ENCODE measurements at places on chromosomes 4 and X. TPM values are rescaled to one million over a fixed set of nuclear protein-coding genes. Genes with fewer than 3 reads are reported as not detected.
A peak's percentile ranks its signal among the peaks of the same experiment; 100 is the strongest.

DNA sequence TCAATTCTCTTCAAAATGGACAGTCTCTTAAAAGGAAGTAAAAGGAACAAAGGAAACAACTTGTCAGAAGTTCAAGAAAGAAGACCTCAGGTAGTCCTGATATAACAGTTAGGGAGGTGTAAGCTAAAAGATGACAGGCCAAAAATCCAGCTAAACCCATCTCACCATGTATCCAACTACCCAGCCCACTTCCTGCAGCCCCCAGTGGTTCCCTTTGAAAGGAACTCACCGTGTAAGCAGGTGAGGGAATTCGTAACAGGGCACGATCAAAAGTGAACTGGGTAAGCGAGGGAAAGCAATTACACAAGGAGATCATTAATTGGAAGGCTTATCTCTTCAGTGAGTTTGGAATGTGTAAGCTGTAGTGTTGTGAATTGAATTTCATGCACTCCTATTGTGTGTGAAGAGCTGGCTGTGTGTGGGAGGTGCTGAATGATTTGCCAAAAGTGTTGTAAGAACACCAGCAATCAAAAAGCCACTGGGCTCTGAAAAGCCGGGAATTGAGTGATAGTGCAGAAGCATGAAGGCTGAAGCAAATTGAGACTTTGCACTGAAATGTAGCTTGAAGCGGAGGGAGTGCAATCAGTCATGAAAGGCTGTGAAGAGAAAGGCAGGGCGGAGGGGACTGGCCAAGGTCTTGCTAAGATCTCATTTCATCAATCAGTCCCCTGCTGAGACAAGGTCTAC lies 914.2 kb upstream of the LCORL start:
- H3K4me1 ChIP-seq: no peaks in the 10 kb centered on the region
- H3K4me3 ChIP-seq: no peak overlapping the region
- H3K36me3 ChIP-seq: no peaks in the 10 kb centered on the region
- no peak for DNase-seq
- no peak overlapping the region for H3K27ac ChIP-seq

DDX60 gene
- total RNA-seq: 24.4 TPM

DNA sequence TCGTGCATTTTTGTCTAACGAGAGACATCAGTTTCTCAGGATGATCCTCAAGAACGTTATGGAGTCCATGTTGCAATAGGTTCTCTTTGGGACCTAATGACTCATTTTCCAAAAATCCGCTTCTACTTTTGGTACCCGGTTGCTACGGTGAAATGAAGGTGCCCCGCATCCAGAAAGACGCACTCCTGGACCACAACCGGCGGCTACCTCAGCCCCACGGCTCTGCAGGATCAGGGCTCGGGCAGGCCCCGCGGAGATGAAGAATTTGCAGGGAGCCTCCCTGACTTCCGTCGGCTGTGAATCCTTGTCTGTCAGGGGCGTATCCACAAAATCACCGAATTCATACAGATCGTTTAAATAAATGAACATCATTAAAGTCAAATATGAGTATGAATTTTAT lies 15.6 kb downstream of the GTPBP6 start:
- no peak overlapping the region for H3K4me3 ChIP-seq
- H3K36me3 ChIP-seq: no peaks in the 10 kb centered on the region
- no peaks in the 10 kb centered on the region for H3K4me1 ChIP-seq
- no peak overlapping the region for H3K27ac ChIP-seq

DNA sequence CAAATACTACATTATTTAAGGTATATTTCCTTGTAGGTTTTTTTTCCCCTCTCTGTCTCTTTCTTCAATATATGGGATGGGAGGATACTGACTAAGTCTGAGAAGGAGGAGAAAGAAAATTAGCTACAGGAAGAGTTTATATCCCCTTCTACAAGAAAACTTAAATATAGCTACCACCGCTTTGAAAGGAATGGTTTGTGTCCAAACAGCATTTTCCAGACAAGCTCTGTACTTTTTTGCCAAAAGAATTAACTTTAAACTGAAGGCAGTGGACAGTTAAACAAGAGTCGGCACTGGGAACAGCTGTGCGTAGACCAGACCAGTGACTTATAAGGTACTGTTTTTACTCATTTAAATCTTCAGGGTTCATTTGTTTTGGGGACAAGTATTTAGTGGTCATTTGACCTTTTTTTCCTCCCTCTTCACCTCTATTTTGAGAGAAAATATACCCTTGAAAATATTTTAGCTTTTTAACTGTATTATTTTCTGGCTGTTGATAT lies 303.7 kb downstream of the ARHGAP24 start:
- no peaks in the 10 kb centered on the region for H3K4me1 ChIP-seq
- no peak for DNase-seq
- H3K27ac ChIP-seq: no peak overlapping the region
- no peaks in the 10 kb centered on the region for H3K36me3 ChIP-seq
- no peaks in the 10 kb centered on the region for H3K27me3 ChIP-seq

DNA sequence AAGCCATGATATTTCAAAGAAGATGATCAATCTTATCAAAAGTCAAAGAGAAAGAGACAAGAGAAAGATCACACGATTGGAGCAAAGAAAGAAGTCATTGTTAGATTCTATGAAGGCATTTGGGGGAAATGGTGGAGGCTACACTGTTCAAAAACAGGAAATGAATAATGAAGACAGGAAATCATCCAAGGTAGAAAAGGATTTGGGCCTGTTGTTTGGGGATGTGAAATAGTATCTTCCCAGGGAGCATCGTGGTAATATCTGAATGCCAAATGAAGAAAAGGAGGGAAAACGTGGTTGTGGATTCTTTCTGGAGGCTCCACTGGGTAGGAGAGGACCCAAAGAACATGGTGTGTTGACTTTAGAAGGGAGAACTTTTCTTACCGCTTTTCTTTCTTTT lies 482.4 kb downstream of the NLGN4X start:
- no peak overlapping the region for H3K27ac ChIP-seq
- no peak overlapping the region for H3K4me3 ChIP-seq

SLITRK2 gene
- total RNA-seq: 0.93 TPM

GRCh38 chrX:25020905-25021449 lies 5.2 kb upstream of the ARX start:
- no peak overlapping the region for H3K4me3 ChIP-seq
- no peak overlapping the region for H3K27ac ChIP-seq
- H3K36me3 ChIP-seq: no peaks in the 10 kb centered on the region
- DNase-seq: no peak

KLHL4 gene
- total RNA-seq: 1.2 TPM

HAND2 gene
- total RNA-seq: 19.5 TPM

GRCh38 chr4:53228036-53228435 lies 137.8 kb downstream of the SCFD2 start:
- H3K36me3 ChIP-seq: no peaks in the 10 kb centered on the region
- H3K27ac ChIP-seq: no peak overlapping the region
- H3K27me3 ChIP-seq: no peaks in the 10 kb centered on the region
- H3K4me3 ChIP-seq: no peak overlapping the region
- DNase-seq: no peak

EPGN gene
- not detected for total RNA-seq

DNA sequence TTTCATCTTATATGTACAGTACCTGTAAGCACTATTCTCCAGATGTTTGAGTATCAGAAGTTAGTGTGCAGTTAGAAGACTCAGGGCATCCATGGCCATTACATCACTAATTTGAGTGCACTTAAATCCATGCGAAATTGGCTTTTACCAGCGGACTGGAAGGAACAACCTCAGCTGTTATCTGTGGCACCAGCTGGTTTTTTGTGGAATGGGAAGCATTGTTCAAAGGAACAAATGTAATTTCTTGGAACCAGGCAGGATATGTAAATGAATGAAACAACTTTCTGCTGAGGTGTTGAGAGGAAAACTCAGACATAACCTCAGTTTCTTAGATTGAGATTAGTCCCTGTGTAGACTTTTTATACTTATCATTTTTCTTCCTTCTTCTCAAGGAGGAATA lies 60.2 kb downstream of the PDGFRA start:
- DNase-seq: no peak
- no peaks in the 10 kb centered on the region for H3K27me3 ChIP-seq
- peaks cover 22% of the 10 kb centered on the region for H3K36me3 ChIP-seq
- H3K4me1 ChIP-seq: no peaks in the 10 kb centered on the region

C4orf17 gene
- not detected for total RNA-seq

DNA sequence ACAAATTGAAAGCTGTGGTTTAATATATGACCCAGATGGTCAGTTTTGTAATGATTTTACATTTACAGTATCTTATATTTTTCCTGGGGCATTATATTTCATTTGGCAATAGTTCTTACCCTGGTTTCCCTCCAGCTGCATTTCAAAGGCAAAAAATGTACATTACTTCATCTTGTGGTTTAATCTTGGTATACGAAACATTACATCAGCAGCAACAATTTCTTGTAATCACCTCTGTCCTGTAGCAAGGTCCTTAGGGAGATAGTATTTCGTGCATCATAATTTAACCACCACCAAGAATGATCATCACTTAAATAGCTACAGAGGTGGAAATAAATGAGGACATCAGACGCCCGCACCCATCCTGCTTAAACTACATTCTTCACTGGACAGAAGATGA lies 48.8 kb downstream of the HS6ST2 start:
- no peaks in the 10 kb centered on the region for H3K4me1 ChIP-seq
- H3K27ac ChIP-seq: no peak overlapping the region

DNA sequence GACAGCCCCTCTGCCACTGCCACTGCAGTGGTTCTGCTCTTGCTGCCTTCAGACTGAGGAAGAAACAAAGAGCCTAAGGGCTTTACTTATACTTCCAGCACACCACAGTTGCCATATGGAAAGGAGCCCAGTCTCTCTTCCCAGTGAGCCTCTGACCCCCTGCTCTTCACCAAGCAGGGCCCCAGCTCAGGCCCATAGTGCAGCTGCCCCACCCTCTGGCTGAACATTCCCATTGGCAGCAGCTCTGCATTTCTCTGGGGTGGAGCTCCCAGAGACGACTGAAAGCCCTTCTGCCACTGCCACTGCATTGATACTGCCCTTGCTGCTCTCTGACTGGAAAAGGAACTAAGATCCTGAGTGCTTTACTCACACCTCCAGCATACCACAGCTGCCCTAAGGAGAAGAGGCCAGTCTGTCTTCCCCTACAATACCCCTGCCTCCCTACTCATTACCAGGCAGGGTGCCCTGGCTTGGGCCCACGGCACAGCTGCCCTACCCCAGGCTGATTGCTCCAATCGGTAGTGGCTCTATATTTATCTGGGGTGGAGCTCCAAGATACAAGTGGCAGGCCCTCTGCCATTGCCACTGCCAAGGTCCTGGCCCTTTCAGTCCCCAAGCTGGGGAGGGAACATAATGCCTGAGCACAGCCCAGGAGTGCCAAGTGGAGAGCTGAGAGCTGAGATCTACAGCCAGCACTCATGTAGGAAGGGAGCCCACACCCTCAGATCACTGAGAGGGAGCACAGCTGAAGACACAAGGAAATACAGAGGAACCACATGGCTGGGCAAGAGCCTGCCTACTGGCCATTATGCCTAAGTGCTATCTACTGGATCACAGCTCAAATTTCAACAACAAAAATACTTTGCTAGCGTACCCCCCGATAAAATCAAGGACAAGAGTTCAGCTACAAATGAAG lies 36.0 kb downstream of the AWAT2 start:
- no peaks in the 10 kb centered on the region for H3K36me3 ChIP-seq
- no peak for DNase-seq
- H3K27me3 ChIP-seq: no peaks in the 10 kb centered on the region
- no peak overlapping the region for H3K27ac ChIP-seq
- H3K4me1 ChIP-seq: no peaks in the 10 kb centered on the region

- no peaks in the 10 kb centered on the region for H3K4me1 ChIP-seq
- no peak for DNase-seq
- H3K27ac ChIP-seq: no peak overlapping the region
- H3K36me3 ChIP-seq: no peaks in the 10 kb centered on the region
- no peak overlapping the region for H3K4me3 ChIP-seq
These were observed 64.7 kb upstream of the PLAC8 start for GRCh38 chr4:83179205-83179604.

- no peaks in the 10 kb centered on the region for H3K36me3 ChIP-seq
- H3K4me1 ChIP-seq: peaks cover 3% of the 10 kb centered on the region
- no peaks in the 10 kb centered on the region for H3K27me3 ChIP-seq
- DNase-seq: no peak
- H3K27ac ChIP-seq: no peak overlapping the region
- H3K4me3 ChIP-seq: no peak overlapping the region
These were observed 118.2 kb downstream of the ZNF827 start for GRCh38 chr4:145820407-145820806.

MAGEA8 gene
- not detected for total RNA-seq

GRCh38 chr4:21380861-21381260 lies 567.7 kb downstream of the KCNIP4 start:
- H3K27me3 ChIP-seq: peaks cover 1% of the 10 kb centered on the region
- H3K4me3 ChIP-seq: no peak overlapping the region
- H3K4me1 ChIP-seq: no peaks in the 10 kb centered on the region
- H3K27ac ChIP-seq: no peak overlapping the region
- no peaks in the 10 kb centered on the region for H3K36me3 ChIP-seq

RHOXF2B gene
- total RNA-seq: not detected

DNA sequence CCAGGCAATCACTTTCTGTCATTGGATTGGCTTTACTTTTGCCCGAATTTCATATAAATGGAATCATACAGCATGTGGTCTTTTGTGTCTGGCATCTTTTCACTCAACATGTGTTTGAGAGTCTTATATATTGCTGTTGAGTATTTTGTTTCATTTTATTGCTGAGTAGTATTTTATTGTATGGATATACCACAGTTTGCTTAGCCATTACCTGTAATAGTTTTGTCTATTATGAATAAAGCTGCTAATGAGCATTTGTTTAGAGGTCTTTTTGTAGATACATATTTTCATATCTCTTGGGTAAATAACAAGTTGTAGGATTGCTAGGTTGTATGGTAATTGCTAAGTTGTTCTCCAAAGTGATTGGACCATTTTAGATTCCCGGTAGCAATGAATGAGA lies 105.7 kb downstream of the WWC2 start:
- H3K36me3 ChIP-seq: no peaks in the 10 kb centered on the region
- H3K27me3 ChIP-seq: no peaks in the 10 kb centered on the region
- DNase-seq: no peak
- no peaks in the 10 kb centered on the region for H3K4me1 ChIP-seq
- no peak overlapping the region for H3K27ac ChIP-seq
- H3K4me3 ChIP-seq: no peak overlapping the region

DNA sequence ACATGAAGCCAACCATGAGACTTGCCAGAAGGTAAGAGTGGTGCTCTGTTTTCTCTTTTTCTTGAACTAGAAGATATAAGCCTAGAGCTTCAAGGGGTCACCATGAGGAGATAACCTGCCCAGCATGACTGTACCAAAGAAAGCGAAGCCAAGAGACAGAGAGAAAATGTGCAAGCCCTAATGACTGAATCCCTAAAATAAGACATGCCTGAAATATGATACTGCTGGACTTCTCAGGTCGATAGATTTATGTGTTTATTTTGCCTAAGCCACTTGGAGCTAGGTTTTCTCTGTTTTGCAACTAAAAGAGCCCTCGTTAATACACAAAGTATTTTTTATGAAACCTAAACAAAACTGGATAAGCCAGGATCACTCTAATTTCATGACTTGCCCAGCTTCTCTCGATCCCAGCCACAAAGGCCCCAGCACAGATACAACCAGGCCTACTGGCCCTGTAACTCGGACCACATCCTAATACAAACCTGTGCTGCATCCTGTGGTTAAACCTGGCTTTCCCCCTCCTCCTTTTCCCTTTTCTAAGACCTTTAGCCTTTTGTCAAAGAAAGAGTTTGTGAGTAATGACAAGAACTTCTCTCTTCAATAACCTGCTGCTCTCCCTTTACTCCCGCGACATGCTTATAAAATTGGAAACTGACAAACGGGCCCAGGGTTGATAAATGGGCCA lies 185.8 kb downstream of the APBB2 start:
- H3K27ac ChIP-seq: peak overlapping the region; percentile 33
- H3K4me1 ChIP-seq: no peaks in the 10 kb centered on the region
- no peaks in the 10 kb centered on the region for H3K36me3 ChIP-seq
- DNase-seq: no peak

BTC gene
- 10.0 TPM for total RNA-seq
